ENCODE measurements at places on chromosomes 4 and X.

DNA sequence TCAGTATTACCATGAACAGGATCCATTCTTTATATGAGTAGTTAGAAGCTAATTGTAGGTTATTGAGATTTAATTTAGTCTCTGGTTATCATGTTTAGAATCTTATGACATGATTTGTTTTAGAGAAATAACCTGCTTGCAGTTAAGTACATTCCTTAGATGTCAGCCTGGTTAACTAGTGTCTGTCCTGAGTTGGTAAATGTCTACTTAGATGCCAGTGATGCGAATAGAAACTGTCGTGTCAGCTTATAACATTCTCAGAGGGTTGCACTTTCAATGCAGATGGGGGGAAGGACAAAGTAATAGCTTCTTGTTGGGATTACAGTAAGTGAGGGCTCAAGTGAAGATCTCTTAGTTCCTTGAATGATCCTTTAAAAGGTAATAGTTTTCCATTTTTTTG lies 227.8 kb upstream of the SPRY1 start:
- DNase-seq, result peak; percentile 85
- no peak overlapping the region for H3K4me3 ChIP-seq
- no peak overlapping the region for H3K27ac ChIP-seq
- H3K27me3 ChIP-seq, result no peaks in the 10 kb centered on the region

DNA sequence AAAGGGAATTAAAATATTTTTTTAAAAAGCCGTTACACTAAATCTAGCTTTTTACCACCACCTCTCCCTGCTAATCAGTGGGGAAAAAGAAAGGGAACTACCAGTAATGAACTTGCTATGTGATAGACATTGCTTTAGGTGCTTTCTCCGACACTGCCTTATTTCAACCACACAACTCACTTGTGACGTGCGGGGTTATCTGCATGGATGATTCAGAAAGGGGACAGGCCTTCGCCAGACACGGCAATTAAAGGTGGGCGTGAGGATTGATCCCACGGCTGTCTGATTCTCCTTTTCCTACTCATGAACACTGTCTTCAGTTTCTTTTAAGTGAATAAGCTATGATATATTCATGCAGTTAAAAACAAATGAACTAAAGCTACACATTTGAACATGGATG lies 882 bp upstream of the CXCR3 start:
- H3K27me3 ChIP-seq, result no peaks in the 10 kb centered on the region
- peak overlapping the region; percentile 85 for H3K27ac ChIP-seq
- no peak overlapping the region for H3K4me3 ChIP-seq

DNA sequence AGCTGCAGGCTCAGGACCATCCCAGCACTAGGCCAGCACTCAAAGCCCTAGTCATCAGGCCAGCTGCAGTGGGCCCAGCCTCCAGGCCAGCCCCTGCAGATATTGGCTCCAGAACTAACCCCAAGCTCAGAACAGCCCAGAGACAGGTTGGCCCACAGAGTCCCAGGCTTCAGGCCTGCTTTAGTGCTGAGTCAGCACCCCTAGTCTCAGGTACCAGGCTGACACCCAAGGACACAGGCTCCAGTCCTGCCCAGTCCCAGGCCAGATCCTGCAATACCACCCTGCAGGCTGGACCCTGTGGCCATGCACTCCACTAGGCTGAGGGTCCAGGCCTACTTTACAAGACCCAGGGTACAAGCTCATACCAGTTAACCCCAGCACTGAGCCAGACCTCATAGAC lies 234.4 kb upstream of the GPRIN3 start:
- no peak overlapping the region for H3K27ac ChIP-seq
- no peaks in the 10 kb centered on the region for H3K36me3 ChIP-seq
- H3K4me3 ChIP-seq, result no peak overlapping the region
- H3K4me1 ChIP-seq, result no peaks in the 10 kb centered on the region
- no peak for DNase-seq

GRCh38 chrX:108732630-108733321 lies 3.6 kb downstream of the IRS4 start:
- H3K27me3 ChIP-seq, result no peaks in the 10 kb centered on the region
- no peaks in the 10 kb centered on the region for H3K4me1 ChIP-seq
- no peak overlapping the region for H3K4me3 ChIP-seq
- peak; percentile 34 for DNase-seq
- H3K36me3 ChIP-seq, result no peaks in the 10 kb centered on the region

- no peaks in the 10 kb centered on the region for H3K4me1 ChIP-seq
- DNase-seq, result no peak
- H3K4me3 ChIP-seq, result no peak overlapping the region
- H3K27me3 ChIP-seq, result no peaks in the 10 kb centered on the region
- H3K27ac ChIP-seq, result peak overlapping the region; percentile 69
- 0 out of 2 replicates have a peak, but pooled peaks cover 3% of the 10 kb centered on the region for H3K36me3 ChIP-seq
Observed at GRCh38 chrX:2628751-2629315, 62.3 kb upstream of the CD99 start.

GRCh38 chr4:81116566-81116965 lies 86.1 kb downstream of the BMP3 start:
- H3K36me3 ChIP-seq, result no peaks in the 10 kb centered on the region
- no peaks in the 10 kb centered on the region for H3K27me3 ChIP-seq
- no peak overlapping the region for H3K27ac ChIP-seq
- H3K4me1 ChIP-seq, result no peaks in the 10 kb centered on the region

Measured in MM.1S (cell line).